ENCODE measurements at places on chromosomes 16 and 17.

DNA sequence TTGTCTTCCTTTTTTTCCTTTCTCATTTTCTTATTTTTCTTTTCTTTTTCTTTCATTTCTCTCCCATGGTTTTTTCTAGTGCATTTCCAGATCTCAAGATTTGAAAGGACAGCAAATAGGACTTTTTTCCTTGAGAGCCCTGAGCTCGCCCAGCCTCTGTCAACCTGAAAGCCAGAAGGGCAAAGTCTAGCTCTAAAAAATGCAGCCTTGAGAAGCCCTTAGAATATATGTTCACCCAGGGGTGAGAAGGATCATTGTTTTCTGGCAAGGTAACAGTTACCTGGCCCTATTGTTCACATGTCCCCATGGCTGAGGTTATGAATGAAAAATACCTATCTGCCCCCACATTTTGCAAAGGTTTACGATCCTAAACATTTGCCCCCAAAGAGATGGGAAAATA lies 218.4 kb downstream of the IRX3 start:
- no peak for DNase-seq

DNA sequence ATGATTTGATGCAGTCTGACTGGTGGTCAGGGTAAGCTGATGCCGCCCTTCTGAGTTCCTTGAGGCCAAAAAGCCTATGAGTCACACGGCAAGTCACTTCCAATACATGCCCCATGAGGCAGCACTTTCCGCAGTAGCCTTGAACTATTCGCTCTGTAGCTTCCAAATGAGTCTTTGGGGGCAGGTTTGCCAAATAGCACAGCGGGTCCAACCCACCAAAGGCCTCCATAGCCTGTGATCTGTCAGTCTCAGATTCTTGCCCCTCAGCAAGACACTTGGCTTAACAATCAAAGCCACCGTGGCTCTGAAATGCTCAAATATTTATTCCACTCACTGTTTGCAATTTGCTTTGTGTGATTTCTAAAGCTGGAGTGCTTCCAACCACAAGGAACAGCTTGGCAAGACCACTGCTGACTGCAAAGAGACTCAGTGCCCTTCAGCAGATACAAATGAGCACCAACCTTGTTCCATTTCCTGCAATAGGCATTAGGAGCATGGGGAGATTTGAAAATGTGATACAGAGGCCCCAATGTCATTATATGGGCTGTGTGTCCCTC lies 45.4 kb downstream of the CLEC19A start:
- peak; percentile 43 for DNase-seq

DNA sequence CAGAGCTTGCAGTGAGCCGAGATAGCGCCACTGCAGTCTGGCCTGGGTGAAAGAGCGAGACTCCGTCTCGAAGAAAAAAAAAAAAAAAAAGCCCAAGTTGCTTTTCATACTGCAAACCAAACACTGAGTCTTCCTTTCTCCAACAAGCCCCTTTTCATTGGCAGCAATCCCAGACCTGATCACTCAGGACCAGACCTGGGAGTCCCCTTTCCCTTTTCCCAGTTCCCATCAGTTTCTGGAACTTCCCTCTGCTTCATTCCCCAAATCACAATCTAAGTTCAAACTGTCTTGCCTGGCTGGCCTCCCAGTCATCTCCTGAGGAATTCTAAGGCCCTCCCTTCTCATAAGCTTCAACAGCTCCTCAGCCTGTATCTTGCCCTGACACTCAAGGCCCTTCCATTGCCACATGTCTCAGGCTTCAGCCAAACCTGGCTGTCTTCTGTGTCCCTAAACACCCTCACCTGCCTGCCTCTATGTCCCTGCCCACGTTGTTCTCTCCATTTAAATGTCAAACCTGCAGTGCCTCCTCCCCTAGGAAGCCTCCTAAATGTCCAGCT lies 11.8 kb upstream of the PHF12 start:
- no peak for DNase-seq

- DNase-seq, result no peak
These were observed 1.1 kb upstream of the TEKT3 start for GRCh38 chr17:15342460-15342859.

- no peak for DNase-seq
These were observed 2.9 kb upstream of the TTYH2 start for GRCh38 chr17:74210191-74211140.

DNA sequence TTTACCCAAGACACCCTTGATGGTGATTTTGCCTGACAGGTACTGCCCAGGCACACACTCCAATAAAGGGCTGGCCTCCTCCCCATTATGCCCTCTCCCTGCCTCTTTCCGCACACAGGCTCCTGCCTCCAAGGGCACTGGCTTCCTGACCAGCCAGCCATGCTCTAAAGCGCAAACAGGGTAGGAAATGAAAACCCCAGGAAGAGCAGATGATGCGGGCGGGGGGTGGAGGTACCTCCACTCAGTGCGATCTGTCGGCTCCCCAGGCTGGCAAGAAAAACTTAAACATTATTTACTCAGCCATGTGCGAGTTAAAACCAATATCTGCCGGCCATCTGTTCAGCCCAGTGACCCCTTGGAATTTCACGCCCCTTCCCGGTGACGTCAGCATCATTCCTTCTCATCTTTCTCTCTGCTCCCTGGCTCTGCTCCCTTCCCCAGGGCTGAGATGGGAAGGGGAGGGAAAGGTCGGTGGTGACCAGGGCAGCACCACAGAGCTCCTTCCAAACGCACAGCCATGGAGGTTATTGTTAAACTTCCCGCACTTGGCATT lies 262.5 kb downstream of the CBLN1 start:
- DNase-seq, result no peak

All from NCI-H2029 treated with DMSO at 0.1 percent for 48 hours (cell line).